ENCODE measurements at places on chromosomes 1 and 21.

DNA sequence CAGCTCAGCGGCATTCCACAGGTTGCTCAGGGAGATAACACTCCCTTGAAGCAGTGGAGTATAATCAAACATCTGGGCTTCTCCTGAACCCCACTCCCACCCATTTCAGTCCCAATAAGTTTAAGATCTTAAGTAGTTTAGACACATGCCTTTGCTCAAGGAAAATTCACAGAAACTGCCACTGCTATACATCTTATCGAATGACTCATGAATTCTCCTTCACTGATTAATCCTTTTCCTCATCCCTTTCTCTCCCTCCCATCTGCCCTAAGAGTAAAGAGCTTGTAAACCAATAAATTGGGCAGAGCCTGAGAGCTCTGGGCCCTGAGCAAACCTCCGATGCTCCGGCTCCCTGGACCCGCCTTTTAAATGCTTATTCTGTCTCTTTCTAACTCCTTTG lies 10.2 kb downstream of the VN1R5 start:
- DNase-seq: no peak

DNA sequence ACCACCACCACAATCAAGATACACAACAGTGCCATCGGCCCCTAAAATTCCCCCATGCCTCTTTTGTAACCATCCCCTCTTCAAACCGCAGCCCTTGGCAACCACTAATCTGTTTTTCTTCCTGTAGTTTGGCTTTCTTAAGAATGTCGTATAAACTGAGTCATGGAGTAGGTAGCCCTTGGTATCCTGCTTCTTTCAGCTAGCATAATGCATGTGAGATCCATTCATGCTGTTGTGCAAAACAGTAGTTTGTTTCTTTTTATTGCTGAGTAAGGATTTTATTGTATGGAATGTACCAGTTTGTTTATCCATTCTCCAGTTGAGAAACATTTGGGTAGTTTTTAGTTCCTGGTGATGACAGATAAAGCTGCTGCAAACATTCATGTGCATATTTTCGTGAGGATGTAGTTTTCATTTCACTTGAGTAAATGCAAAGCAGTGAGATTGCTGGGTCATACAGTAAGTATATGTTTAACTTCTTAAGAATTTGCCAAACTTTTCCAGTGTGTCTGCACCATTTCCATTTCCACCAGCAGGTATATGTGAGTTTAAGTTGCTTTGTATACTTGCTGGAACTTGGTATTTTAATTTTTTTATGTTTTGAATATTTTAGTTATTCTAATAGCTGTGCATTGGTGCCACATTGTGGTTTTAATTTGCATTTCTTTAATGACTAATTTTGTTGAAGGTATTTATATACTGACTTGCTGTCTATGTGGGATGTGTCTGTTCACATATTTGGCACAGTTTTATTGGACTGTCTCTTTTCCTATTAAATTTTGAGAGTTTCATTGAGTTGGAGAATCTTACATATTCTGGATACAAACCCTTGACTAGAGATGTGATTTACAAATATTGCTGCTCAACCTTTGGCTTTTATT lies 148.4 kb upstream of the MAP1LC3C start:
- DNase-seq: no peak

- no peak for DNase-seq
Measured at GRCh38 chr1:152725261-152725660, 17.3 kb downstream of the LCE4A start.

DNA sequence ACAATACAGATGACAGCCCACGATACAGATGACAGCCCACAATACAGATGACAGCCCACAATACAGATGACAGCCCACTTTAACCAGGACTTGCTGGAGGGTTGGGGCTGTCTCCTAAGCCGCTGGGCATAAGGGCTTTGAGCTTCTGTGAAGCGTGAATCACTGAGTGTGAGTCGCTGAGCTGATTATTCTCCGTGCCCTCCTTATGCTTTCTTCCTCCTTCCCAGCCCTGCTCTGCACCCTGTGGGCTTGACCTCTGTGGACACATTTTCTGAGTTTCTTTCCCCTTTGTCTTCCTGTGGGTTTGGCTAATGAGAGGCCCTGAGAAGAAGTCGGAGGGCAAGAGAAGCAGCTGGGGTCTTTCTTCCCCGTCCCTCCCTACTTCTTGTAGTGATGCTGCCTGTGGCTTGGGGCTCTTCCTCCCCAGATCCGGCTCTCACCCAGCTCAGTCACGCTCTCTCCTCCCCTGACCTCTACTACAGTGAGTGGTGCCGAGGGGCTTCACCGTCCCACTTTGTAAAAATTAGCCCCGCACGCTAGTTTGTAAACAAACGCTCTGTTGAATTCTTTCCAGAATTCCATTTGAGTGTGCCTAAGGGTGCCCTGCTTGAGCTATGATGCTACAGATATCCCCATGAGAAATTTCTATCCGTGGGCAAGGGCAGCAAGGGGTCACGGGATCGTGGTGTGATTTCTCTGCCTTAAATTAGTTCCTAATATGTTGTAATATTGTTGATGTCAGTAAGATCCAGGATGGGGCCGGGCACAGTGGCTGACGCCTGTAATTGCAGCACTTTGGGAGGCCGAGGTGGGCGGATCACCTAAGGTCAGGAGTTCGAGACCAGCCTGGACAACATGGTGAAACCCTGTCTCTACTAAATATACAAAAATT lies 46.4 kb upstream of the SOD1 start:
- no peak for DNase-seq

- DNase-seq: no peak
Measured at GRCh38 chr1:63847308-63847910, 73.6 kb downstream of the ROR1 start.

- DNase-seq: no peak
Measured at GRCh38 chr1:6723621-6724428, 22.2 kb upstream of the DNAJC11 start.

GRCh38 chr1:56508523-56508983 lies 70.8 kb downstream of the PLPP3 start:
- peak; percentile 70 for DNase-seq

- no peak for DNase-seq
Measured at GRCh38 chr1:228753287-228753686, 18.0 kb downstream of the RHOU start.

DNA sequence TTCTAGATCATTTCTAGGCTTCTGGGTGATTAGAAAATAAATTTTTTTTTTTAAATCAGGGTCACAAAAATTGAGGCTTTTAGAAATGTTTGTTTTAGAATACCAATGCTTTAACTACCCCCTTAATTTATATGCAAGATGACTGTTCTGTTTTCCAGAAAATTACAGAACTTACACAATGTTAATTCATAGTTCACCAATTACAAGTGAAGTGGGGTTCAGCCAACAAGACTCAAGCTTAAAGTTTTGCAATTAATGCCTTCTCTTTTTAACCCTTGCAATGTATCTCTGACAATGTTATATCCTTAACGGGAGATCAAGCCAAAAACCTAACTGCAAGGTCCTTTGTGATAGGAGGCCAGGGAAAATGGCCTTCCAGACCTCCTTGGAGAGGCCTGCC lies 5.6 kb downstream of the PRELP start:
- DNase-seq: no peak

DNA sequence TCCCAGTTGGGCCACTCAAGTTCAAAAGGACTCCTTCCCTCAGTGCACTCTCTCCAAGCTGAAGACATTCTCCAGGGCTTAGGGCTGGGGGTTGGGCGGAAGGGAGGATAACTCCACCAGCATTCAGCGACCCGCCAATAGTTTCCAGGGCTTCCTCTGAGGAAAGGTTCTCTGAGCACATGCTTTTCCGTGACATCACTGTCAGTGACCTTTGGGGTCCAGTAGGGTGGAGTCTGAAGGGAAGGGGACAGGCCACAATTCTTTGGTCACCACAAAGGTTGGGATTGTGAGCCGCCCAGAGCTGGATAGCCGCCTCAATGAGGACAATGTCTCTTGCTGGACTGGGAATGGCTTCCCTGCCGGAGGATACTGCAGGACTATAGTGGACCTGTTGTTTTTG lies 22.8 kb upstream of the RXRG start:
- no peak for DNase-seq

- DNase-seq: no peak
Measured at GRCh38 chr1:41939194-41939593, 20.5 kb upstream of the HIVEP3 start.

- no peak for DNase-seq
Measured at GRCh38 chr21:38297871-38298270, 41.1 kb downstream of the KCNJ15 start.

GRCh38 chr1:67816095-67816475 lies 17.2 kb downstream of the GNG12 start:
- DNase-seq: no peak

DNA sequence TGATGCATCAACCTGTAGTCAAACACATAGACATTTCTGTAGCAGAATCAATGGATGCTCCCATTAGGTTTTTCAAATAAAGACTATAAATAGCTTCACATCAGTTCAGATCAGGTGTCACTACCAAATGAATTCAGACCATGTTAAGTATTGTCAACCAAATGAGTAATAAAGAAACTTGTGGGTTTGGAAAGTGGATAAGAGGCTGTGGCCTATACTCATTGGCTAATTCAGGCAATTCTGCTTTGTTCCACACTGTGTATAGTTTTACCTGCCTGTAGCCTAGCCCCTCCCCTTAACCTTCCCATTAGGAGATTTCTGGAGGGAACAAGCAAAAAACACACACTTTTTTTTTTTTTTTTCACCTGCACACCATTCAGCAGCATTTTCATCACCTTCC lies 321.2 kb downstream of the HLX start:
- DNase-seq: no peak

DNA sequence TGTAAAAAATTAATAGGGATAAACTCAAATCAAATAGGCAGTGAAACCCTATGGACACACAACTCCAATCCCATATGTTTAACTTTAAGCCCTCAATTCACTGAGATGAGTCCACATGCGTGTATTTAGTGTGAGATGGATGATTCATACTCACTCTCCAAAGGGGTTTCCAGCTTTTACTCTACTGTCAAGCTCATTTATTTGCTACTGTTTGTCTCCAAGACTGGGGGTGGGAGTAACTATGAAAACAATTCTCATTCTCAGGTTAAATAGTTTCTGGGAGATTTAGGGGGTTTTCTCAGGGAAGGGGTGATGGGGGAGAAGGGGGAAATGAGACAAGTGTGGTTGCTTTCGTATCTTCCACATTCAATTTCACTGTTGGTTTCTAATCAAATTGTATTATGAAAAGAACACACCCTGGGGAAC lies 2.7 kb downstream of the RAB29 start:
- DNase-seq: no peak

GRCh38 chr1:242651817-242652216 lies 127.3 kb upstream of the PLD5 start:
- DNase-seq: no peak

- no peak for DNase-seq
Measured at GRCh38 chr1:173507847-173508209, 30.7 kb downstream of the PRDX6 start.

All from mucosa of descending colon (tissue), 3 donors.